ENCODE measurements at places on chromosomes 4 and X.

DNA sequence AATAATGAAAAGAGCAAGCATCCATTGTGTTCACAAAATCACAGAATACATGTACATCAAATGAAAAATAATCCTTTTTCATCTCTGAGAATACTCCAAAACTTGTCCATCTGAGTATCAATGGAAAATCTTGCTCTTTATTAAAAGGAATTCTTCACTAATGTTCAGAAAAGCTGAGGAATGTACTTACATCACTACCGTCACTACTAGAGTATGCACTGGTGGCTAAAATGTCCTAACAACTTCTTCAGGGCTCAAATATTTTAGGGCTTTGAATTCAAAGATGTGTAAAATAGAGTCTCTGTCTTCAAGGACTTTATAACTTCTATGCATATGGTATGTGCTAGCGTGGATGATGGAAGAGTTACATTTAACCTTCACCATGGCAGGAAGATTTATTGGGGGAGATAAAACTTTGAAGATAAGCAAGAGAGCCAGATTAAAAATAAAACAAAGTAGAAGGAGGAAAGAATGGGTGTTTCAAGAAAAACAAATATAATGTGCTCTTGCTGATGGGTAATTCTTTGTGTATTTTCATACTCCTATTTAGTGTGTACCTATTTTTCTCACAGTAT is 55.1 kb downstream of the DMD start:
- DNase-seq: no peak

GRCh38 chrX:150982788-150983520 is at the start of gene HMGB3:
Gene HMGB3, plus strand, starts transcription at chrX:150983335. Its CDS starts 2,265 bp downstream, at chrX:150985600.
- peak; percentile 66 for DNase-seq

DNA sequence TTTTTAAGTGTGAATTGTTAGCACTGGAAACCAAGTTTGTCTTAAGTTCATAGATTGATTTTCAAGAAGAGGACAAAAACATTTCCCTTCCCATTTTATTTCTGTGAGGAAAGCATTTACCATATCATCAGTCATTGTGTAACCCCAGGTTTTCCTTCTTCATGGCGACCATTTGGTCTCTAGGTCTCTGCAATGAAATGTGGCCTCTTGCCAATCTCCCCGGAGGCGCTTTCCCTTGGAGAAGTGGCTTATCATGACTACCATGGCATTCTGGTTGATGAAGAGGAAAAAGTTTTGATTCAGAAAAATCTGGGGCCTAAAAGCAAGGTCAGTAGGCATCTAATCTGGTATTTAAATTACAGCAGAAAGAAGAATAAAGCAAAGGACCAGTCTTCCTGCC is 54.4 kb downstream of the ADD1 start:
- no peak for DNase-seq

- no peak for DNase-seq
These were observed 61.9 kb downstream of the HOPX start for GRCh38 chr4:56619160-56619559.

DNA sequence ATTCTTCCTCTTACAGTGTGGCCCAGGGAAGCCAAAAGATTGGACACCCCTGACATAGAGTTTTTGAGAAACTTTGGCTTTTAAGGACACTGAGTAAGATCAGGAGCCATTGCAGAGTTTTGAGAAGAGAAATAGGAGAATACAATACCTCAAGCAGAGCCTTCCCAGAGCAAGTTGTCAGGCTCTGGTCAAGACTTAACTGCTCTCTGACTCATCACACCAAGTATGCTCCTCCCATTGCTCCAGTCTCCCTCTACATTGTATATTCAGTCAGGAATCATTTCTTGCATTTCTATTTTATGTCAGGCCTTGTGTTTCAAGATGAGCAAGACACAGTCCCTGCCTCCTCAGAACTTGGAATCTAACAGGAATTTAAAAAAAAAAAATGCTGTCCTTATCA is 176.4 kb upstream of the FMR1 start:
- no peak for DNase-seq

DNA sequence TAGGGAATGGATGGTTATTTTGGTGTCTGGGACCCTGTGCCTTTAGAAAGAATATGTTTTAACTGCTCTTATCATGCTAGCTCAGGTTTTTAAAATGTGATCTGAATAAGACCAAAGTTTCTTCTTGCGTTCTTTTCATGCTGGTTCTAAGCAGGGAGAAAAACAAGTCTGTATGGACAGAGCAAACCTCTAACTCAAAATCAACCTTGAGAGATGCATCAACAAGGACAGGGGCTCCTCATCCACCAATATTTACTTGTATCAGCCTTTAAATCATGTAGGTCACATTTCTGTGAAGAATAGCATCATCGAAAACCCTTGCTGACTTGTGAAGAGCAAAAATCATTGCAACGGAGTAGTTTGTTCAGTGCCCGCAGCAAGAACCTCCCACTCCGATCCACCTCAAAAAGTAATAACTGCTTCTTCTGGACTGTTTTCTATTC is 1.2 kb downstream of the ATP10D start:
- no peak for DNase-seq

GRCh38 chr4:109094056-109094455 is 208.4 kb downstream of the COL25A1 start:
- no peak for DNase-seq

DNA sequence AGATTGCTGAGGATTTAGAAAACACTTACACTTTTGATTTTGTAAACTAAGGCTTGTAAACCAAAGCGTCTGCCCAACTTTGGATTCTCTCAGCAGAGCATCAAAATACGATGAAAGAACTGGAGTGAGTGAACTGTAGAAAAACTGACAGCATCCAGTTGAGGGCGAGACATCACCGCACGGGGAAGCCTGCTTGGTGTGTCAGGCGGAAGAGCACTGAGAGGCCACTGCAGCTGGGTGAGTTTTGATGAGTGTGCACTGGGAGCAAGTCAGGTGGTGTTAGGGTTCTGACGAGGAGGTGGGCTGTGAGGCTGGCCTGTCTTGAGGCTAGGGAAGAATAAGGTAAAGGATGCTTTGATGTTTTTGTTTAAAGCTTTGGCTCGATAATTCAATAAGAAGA is 46.8 kb upstream of the CLDN24 start:
- DNase-seq: no peak

- no peak for DNase-seq
These were observed 26.1 kb upstream of the ACSL1 start for GRCh38 chr4:184851886-184852285.

GRCh38 chr4:142160509-142160908 is 524.1 kb downstream of the IL15 start:
- DNase-seq: no peak

DNA sequence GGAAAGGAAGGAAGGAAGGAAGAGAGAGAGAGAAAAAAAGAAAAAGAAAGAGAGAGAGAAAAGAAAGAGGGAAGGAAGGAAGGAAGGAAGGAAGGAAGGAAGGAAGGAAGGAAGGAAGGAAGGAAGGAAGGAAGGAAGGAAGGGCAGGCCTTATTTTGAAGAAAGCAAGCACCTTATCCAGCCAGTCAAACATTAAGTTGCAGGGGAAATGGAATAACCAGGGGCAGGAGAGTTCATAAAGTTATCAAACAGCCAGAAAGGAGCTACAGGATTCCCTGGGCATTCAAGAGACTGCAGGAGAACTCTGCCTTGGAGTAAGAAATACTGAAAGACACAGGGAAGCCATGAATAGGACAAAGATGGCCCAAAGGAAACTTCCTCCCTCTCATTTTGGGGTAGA is 672.0 kb upstream of the INTU start:
- DNase-seq: no peak

GRCh38 chr4:37324546-37324945 is 80.0 kb downstream of the NWD2 start:
- no peak for DNase-seq

DNA sequence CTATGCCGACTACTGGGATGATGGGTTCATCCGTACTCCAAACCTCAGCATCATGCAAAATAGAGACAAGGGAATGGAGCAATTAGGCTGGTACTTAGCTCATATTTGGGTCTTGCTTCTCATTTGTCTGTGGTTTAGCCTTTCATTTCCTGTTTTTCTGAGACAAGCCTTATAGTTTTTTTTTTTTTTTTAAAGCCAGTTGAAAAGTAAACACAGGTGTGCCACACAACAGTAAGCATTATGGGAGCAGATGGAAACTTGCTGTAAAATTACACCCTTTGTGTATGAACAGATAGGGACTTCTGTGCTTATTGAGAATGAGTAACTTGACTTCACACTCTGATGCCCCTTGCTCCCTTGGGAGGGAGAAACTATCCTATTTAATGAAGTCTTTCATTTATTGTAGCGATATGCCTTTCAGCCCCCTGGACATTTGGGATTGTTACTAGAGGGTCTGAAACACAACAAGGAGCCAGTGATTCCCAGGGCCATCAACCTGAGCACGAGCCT is 13.7 kb downstream of the RASSF6 start:
- DNase-seq: no peak

- no peak for DNase-seq
These were observed 84.7 kb upstream of the RAPGEF2 start for GRCh38 chr4:159018062-159018629.

DNA sequence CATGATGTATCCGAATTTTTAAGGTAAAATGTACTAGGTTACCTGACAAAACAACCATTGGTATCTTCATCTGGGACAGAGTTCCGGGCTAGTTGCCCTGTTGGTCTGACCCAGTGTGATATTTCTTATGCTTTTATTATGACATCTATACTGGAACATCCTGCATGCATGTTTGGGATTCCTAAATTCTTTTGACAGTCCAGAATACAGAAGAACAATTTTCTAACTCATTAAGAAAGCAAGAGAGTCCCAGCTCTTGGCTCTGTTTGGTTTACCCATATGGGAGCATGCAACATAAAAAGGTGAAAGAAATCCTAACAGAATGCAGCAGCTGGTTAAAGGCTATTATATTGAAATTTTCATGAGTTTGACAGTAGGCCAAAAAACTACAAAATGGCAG is 247.7 kb upstream of the FTHL17 start:
- DNase-seq: no peak

DNA sequence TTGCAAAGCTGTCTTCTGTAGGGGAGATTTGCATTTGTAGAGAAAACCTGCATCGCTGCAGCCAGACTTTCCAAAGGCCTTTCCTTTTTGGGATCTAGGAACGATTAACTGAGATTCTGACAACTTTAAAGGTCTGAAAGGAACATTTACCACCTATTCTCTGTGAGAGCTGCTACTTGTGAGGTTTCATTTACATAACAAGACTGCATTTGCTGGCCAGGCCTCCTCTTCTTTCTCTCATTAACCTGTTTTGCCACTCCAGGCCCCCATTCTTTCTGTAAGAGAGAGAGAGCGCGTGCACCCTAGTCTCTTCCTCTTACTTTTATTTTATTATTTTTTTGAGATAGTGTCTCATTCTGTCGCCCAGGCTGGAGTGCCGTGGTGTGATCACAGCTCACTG is 31.6 kb downstream of the TMEM31 start:
- DNase-seq: no peak

DNA sequence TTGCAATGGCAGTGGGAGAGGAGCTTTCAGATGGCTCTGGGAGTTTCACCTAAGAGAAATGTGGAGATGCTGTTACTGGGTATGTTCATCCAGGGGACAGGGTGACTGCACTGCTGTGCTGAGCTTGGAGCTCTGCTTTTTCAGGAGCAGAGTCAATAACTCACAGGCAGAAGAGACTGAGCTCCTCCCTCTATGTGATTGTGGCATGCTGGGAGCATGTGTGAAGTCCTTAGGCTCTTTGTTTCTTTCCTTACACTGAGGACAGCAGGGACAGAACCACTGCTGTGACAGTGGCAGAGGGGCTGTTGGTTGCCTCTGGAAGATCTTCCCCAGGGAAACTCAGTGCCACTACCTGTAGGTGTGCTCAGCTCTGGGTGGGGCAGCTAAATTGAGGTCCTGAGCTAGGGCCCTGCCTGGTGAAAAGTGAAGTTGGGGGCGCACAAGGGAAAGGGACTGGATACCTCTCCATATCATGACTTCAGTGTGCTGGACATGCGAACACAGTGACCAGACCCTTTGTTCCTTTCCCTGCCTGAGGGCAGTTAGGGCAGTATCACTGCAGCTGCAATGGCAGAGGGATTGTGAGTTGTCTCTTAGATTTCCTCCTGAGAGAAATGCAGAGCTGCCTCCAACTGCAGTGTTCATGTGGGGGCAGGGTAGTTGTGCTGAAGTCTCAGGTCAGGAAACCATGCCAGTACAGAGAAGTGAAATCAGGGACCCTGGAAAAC is 156.7 kb downstream of the TENT5D start:
- no peak for DNase-seq

DNA sequence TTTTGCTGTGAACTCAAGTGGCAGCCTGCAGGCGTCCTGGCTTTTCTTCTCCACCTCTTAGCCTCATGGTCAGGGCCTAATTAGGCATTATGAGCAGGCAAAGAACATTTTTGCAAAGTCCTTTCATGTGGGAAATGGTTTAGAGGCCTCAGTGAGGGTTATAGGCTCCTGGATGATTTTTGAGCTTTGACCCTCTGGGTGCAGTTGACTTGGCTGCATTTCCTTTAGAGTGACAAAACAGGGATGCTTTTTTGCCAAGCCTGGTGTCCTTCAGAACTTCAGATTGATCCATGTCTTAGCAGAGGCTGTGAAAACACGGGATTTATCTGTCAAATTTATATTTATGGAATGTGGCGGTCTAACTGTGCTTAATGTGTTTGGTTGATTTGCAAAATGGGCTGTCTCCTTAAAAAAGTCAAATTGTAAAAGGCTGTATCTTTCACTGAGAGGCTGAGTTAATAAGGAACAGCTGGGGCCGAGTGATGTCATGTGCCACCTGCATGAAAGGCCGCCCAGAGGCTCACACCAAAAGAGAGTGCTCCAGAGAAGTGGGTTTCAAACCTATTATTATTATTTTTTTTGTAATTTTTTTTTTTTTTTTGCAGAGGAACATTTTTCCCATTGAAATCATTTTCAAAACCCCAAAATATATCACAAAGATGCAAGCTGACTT is 192.2 kb upstream of the ARX start:
- DNase-seq: no peak

DNA sequence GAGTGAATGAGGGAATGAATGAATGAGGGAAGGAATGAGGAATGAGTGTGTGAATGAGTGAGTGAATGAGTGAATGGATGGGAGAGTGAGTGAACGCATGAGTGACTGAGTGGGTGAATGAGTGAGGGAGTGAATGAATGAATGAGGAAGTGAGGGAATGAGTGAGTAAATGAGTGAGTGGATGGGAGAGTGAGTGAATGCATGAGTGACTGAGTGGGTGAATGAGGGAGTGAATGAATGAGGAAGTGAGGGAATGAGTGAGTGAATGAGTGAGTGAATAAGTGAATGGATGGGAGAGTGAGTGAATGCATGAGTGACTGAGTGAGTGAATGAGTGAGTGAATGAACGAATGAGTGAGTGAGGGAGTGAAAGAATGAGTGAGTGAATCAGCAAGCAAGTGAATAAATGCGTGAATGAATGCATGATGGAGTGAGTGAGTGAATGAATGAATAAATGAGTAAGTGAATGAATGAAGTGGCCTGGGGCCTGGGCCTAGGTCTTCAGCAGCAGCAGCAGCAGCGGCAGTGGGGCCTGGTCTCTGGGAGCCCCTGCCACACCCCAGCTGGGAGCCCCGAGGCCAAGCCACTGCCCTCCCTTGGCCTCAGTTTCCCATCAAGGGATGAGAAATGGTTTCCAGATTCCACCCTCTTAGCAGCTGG is 16.2 kb upstream of the PSAPL1 start:
- no peak for DNase-seq

- DNase-seq: no peak
These were observed 1137.0 kb upstream of the POU3F4 start for GRCh38 chrX:82370978-82371646.

GRCh38 chrX:24934279-24934678 is 81.5 kb downstream of the ARX start:
- DNase-seq: no peak

Data from stimulated activated CD4-positive, alpha-beta T cell treated with anti-CD3 and anti-CD28 coated beads, Interleukin-4, amount 100 ng/mL, for 4 hours (primary cell).